ENCODE measurements at places on chromosomes 2 and 18. TPM values are rescaled to one million over a fixed set of nuclear protein-coding genes. Genes with fewer than 3 reads are reported as not detected.

Gene ACKR3
- 27.2 TPM for polyA plus RNA-seq

DNA sequence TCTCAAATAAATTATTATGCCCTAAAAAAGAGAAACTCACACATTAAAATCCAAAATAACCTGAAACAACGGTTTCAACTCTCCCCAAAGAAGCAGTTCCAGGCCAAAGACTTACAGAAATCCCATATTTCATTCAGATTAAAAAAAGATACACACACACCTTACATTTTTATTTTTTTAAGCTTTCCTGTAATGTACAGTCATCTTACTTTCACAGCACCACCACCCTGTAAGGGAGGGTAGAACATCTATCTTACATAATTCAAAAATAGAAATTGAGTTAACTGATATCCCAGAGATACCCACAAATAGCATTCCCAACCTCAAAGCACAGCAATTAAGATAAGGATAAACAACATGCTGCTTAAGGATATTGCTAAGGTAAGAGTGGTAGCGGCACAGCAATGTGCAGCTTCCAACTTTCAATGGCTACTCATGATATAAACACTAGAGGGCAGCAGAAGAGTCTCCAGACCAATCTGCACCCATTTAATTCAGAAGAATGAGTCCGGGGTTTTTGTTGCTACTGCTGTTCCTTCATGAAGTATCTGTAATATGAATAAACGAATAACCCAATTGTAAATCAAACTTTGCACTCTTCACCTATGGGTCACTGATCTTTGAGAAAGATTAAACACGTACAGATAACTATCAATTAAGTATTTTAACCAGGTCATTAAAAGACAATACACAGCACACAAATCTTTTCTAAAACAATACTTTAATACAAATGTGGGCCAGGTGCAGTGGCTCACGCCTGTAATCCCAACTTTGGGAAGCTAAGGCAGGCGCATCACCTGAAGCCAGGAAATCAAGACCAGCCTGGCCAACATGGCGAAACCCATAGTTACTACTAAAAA is 11.3 kb downstream of the GFPT1 start:
- no peaks in the 10 kb centered on the region for H3K4me1 ChIP-seq
- H3K27me3 ChIP-seq, result no peaks in the 10 kb centered on the region
- no peak overlapping the region for H3K27ac ChIP-seq
- no peak for DNase-seq

DNA sequence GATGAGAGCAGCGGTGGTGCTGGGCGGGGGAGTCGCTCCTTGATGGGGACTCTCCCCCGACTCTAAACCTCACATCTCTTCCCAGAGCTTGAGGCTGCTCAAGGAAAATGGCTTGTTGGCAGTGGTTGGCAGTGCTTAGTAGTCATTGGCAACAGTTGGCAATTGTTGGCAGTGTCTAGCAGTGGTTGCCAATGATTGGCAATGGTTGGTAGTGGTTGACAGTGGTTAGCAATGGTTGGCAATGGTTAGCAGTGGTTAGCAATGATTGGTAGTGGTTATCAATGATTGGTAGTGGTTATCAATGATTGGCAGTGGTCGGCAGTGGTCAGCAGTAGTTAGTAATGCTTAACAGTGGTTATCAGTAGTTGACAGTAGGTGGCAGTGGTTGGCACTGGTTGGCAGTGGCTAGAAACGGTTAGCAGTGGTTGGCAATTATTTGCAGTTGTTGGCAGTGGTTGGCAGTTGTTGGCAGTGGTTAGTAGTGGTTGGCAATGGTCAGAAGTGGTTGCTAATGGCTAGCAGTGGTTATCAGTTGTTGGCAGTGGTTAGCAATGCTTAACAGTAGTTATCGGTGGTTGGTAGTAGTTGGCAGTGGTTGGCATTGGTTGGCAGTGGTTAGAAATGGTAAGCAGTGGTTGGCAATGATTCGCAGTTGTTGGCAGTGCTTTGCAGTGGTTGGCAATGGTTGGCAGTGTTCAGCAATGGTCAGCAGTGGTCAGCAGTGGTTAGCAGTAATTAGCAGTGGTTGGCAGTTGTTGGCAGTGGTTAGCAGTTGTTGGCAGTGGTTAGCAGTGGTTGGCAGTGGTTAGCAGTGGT is 85.4 kb upstream of the OTOS start:
- no peak for DNase-seq
- no peak overlapping the region for H3K4me3 ChIP-seq

DNA sequence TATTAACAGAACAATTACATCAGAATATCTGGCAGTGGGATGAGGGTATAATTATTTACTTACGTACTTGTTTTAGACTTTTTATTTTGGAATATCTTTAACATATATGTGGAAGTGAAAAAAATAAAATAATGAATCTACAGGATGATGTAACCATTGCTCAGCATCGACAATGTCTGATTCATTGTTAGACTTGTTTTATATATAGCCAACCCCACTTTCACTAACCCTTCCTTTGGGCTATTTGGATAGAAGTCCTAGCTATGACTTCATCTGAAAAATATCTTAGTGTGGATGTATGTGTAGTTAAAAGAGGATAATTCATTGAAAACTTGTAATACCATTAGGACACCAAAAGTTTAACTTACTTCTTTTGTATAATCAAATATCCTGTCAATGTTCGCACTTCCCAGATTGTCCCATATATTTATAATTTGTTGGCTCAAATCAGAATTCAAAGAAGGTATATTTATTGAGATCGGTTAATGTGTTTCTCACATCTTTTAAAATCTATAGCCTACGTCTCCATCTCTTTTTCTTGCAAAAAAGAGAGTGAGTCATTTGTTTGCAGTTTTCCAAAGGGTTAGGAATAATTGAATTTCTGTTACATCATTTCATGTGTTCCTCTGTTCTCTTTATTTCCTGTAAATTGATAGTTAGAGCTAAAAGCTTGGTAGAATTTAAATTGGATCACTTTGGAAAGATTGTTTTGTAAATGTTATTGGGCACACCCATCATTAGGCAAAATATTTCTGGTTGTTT is 506.1 kb upstream of the FAM98A start:
- no peak overlapping the region for H3K4me3 ChIP-seq
- peak; percentile 18 for DNase-seq
- no peaks in the 10 kb centered on the region for H3K36me3 ChIP-seq
- H3K27me3 ChIP-seq, result no peaks in the 10 kb centered on the region
- no peak overlapping the region for H3K27ac ChIP-seq

Gene ARHGAP25
- polyA plus RNA-seq, result 2.6 TPM

Gene TWIST2
- 10.4 TPM for polyA plus RNA-seq

GRCh38 chr2:213091765-213092164 is 59.6 kb downstream of the IKZF2 start:
- no peak overlapping the region for H3K4me3 ChIP-seq
- no peak overlapping the region for H3K27ac ChIP-seq

Gene HOXD11
- not detected for polyA plus RNA-seq

- H3K27me3 ChIP-seq, result no peaks in the 10 kb centered on the region
- no peak overlapping the region for H3K4me3 ChIP-seq
Measured at GRCh38 chr2:197502201-197502600, 2.0 kb downstream of the HSPE1 start.

GRCh38 chr18:41326311-41326710 is 628.7 kb upstream of the PIK3C3 start:
- H3K36me3 ChIP-seq, result no peaks in the 10 kb centered on the region
- H3K4me3 ChIP-seq, result no peak overlapping the region
- H3K27ac ChIP-seq, result no peak overlapping the region
- no peak for DNase-seq
- no peaks in the 10 kb centered on the region for H3K4me1 ChIP-seq

DNA sequence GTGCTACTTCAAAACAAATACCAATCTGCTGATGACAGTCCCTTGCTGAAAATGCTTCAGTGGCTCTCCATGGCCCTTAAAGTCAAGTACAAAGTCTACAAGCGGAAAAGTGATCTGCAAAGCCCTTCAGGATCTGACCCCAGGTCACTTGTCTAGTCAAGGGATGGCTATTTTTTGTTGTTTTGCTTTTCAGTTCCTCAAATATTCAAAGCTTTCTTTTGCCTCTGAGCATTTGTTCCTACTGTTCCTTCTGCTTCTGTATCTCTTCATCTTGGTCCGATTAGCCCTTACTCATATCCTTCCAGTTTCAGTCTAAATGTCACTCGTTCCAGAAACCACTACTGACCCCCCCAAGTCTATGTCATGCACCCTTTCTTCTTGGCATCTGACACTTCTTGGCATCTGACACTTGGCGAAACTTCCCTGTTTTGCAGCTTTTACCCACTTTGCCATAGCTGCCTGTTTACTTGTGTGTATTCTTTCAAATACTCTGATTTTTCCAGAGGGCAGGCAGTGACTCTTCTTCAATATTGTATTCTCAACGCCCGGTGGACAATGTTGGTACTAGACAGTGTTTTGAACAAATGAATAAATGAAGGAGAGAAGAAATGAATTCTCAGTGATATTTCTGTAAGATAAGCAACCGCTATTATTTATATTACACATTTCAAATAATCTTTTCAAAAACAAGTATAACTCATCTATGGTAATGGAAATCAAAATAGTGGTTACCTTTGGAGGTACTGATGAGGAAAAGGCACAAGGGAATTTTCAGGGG is 175.9 kb upstream of the FN1 start:
- no peaks in the 10 kb centered on the region for H3K27me3 ChIP-seq
- no peak for DNase-seq
- no peak overlapping the region for H3K27ac ChIP-seq
- H3K36me3 ChIP-seq, result no peaks in the 10 kb centered on the region
- no peak overlapping the region for H3K4me3 ChIP-seq

GRCh38 chr18:51541230-51541629 is 343.7 kb upstream of the MEX3C start:
- no peaks in the 10 kb centered on the region for H3K36me3 ChIP-seq
- no peak overlapping the region for H3K4me3 ChIP-seq
- H3K27ac ChIP-seq, result no peak overlapping the region

DNA sequence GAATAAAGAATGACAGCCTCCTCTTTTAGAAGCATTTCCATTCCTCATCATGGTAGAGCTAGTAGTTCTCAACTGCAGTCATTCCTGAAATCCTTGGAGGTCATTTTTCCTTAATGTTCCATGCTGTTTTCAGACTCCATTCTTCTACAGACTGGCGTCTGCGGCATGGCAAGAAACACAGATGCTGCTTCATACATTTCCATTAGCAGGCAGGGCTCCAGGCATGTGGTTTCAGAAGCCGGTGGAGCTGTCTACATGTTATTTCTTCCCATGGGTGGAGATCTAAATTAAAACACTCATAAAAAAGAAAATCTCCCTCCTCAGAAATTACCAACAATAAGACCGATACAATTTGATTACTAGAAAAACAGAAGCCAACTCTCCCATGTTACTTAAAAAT is 6.0 kb upstream of the DSG3 start:
- DNase-seq, result no peak
- no peak overlapping the region for H3K4me3 ChIP-seq
- no peaks in the 10 kb centered on the region for H3K36me3 ChIP-seq
- no peak overlapping the region for H3K27ac ChIP-seq
- H3K27me3 ChIP-seq, result no peaks in the 10 kb centered on the region

Gene SCTR
- 0.83 TPM for polyA plus RNA-seq

GRCh38 chr18:76960528-76961035 is 138.2 kb downstream of the ZNF236 start:
- H3K36me3 ChIP-seq, result peaks cover 26% of the 10 kb centered on the region
- no peak for DNase-seq
- H3K27me3 ChIP-seq, result no peaks in the 10 kb centered on the region

DNA sequence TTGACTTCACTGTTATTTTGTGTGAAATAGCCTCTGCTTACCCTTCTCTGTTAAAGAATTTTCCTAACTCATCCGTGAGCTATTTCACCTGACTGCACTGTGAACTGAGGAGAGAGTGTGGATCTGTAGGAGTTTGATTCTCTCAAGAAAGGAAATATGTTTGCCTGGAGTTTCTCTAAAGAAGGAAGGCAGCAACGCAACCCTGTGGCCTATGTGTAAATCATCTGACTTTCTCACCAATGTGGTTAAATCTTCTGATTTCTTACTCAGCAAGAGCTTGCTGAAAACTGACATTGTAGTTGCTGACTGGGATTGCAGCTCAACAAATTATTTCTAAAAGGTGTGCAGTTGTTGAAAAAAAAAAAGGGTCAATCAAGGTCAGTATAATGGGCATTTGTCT is 153.9 kb upstream of the PELI1 start:
- DNase-seq, result peak; percentile 26
- no peaks in the 10 kb centered on the region for H3K27me3 ChIP-seq
- no peak overlapping the region for H3K4me3 ChIP-seq
- H3K36me3 ChIP-seq, result no peaks in the 10 kb centered on the region
- no peaks in the 10 kb centered on the region for H3K4me1 ChIP-seq

DNA sequence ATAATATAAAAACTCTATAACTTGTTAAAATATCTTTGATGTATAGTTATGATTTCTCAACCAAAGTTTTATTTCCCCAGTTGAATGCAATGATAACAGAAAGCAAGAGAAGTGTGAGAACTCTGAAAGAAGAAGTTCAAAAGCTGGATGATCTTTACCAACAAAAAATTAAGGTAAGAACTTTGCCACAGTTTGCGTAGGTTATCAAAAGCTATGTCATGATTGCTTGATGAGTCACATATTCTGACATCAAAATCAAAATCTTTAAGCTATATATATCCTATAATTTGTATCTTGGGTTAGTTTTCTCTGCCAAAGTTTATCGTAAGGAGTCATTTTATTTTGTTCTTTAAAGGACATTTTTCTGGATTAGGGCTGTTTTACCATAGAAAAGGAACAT is 35.0 kb downstream of the NDC80 start:
- no peak overlapping the region for H3K4me3 ChIP-seq
- no peak for DNase-seq
- H3K27ac ChIP-seq, result no peak overlapping the region
- H3K27me3 ChIP-seq, result no peaks in the 10 kb centered on the region
- peaks cover 6% of the 10 kb centered on the region for H3K36me3 ChIP-seq
- no peaks in the 10 kb centered on the region for H3K4me1 ChIP-seq

Gene GCA
- 17.0 TPM for polyA plus RNA-seq

DNA sequence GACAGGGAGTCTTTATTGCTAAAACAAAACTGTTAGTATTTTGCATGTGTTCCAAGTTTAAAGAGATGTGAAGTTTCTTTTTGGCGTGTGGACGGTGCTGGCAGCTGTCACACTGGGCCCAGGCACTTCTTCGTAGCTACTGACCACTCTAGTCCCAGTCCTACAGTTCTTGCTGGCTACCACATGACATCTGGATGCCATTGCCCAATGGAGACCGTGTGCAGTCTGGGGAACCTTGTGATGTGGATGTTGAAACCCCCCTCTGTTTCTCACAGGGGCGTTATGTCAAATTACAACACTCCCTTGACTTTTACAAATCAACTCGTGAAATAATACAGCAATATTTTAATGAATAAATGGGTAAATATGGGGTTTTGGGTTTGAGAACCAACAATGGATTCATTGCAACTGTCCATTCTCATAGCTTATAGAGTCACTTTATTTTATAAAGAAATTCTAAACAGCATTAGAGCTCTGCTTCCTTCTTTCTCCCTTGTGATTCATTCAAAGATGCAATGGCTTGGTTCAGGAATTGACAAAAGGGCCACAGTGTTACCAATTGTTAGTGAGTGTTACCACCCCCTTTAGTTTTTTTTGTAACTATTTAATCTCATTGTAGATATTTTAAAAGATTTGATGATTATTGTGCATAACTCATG is 1.2 kb downstream of the GPD2 start:
- DNase-seq, result peak; percentile 27
- no peak overlapping the region for H3K4me3 ChIP-seq
- H3K4me1 ChIP-seq, result peaks cover 14% of the 10 kb centered on the region
- peaks cover 3% of the 10 kb centered on the region for H3K36me3 ChIP-seq
- H3K27me3 ChIP-seq, result no peaks in the 10 kb centered on the region
- H3K27ac ChIP-seq, result peak overlapping the region; percentile 97

Gene FOXI3
- polyA plus RNA-seq, result not detected
